T-helper 22 cell (primary cell): ENCODE measurements at places on chromosomes 12 and 14.

- no peak for DNase-seq
Observed at GRCh38 chr14:75182821-75183220, 6.4 kb upstream of the TMED10 start.

DNA sequence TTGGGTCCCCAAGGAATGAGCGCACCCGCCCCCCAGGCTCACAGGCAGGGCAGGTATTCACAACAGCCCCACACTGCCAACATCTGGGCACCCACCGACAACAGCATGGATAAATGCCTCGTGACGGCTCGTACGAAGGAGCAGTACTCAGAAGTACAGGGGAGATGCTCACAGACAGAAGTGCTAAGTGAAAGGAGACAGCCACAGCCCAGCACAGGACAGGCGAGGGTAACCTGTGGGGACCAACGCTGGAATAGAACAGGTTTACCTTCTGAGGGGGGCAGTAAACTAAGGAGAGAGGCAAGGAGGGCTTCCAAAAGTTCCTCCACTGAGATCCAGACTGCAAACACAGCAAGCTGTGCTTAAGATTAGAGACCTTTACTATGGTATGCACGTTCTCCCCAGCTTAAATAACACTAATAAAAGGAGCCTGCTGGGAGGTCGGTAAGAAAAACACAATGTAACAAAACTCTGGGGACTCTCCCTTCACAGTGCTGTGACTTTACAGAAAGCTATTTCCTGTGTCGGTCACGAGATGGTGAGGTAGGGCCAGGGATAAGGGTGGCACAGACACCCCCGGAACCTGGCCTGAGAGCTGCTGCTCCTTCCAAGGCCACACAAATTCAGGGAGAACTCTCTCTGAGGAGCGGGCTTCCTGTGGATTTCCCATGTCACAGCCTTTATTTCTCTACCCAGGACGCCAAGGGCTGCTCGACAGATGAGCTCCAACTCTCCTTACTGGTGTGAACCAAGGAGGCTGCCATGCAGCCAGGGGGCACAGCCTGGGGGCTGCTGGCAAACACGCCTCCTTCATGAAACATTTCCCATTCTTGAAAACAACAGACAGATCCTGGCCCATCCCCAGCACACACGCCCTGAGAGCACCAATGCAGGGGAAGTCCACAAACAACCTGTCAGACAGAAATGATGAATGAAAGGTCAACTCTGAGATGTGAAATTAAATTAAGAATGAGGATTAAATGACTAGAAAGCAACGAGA, 26.3 kb downstream of the SLC15A4 start:
- no peak for DNase-seq

DNA sequence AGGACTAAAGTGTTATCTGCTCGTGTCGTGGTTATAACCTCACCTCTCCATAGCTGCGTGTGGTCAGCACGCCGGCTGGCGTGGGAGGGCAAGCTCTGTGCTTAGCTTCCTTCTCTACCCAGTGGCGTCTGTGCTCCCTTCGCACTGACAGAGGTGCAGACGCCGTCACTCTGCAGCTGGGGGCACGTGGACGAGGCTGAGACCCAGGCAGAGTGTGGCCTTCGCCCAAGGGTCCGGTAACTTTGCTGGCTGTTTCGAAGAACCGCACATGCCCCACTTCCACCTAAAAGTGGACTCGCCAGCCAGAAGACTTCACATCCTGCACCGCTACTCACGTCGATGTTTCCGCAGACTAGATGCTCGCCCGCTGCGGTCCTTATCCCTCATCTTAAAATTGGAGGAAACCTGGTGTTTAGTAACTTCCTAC, 35.9 kb upstream of the DYNC1H1 start:
- DNase-seq = no peak

DNA sequence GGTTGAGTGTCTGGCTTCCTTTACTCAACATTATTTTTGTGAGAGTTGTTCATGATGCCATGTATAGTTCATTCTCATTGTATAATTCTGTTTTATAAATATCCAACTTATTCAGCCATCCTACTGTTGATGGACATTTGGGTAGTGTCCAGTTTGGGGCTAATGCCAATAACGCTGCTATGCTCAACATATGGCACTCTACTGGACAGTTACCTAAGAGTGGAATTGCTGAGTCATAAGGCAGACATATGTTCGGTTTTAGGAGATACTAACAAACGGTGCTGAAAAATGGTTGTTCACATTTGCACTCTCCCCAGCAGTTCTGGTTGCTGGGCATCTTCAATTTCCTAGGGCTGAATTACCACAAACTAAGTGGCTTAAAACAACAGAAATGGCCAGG, 28.7 kb upstream of the P2RX4 start:
- DNase-seq = no peak

GRCh38 chr12:3034067-3034750, 43.0 kb upstream of the TSPAN9 start:
- DNase-seq = no peak

GRCh38 chr12:116125956-116126566, 151.4 kb downstream of the MED13L start:
- no peak for DNase-seq

DNA sequence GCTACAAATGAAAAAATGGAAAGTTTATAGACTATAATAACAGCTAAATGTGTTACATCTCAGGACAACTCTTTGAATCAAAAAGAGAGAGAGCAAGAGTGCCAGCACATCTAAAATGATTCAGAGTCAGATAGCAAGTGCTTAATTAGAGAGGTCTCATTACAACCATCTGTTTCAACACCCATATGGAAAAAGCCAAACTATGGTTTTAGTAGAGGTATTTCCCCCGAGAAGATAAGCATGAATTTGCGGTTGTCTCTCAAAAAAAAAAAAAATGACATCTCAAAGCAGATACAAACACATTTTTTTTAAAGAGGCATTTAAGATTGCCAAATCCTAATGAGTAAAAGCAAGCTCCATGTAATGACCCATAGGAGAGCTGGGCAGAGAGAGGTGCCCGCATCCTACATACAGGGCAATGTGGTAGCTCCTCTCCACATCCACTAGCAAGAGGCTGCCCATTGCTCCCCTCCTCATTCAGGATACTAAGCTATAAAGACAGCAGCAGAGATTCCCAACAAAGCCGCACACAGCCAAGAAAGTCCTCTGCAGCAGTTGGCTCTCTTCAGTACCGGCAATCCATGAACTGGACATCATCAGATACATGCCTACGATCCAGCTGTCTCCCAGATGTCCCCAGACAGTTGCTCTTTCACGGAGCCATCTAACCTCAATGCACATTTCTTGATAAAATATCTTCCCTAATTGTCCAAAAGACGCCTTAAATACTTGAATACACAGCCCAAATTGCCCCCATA, 100.4 kb downstream of the EFCAB11 start:
- no peak for DNase-seq

DNA sequence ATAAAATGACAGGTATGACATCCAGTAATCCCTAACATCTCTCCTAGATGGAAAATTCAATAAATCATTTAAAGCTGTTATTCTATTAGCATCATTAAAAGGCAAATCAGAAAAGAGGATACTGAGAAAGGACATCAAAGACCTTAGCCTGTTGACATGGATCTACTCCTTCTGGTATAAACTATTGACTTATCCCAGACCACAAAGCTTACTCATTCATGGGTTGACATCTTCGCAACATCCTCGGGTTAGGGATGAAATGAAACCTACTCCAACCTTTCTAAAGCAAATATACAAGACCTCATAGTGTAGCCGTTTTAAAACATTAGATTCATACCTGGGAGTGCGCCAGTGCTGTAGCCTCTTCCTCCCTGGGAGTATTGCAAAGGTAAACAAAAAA, 191.5 kb upstream of the BTG1 start:
- no peak for DNase-seq

DNA sequence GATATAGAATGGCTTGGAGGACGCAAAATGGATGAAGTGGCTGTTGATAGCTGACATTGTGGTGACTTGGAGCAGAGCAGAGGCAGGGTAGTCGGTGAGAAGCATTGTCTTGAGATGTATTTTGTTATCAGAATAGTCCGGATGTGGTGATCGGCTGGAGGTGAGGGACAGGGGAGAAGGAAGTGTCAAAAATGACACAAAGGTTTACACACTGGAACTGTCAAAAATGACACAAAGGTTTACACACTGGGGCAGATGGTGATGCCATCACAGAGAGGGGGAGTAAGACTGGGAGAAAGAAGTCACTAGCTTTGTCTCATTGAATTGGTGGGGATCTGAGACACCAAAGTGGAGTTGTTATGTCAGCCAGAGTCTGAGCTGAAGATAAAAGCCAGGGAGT, 30.1 kb downstream of the CDKL1 start:
- DNase-seq = no peak

GRCh38 chr12:85017618-85018017, 18.5 kb downstream of the TSPAN19 start:
- no peak for DNase-seq

DNA sequence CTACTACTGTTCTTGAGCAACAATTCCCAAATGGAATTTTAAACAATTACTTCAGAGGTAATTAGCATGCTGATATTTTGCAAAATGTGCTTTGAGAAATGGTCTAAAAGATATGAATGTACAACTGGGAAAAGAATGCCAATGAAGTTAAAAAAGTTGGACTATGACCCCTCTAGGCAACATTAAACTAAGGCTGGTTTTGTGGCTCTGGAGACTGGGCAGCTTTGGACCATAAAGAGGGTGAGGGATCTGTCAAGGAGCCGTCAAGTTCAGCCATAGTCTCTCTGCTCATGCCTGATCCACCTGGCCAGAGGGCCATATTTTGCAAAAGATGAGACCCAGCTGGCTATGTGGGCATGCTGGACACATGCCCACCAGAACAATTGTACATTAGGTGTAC, 38.8 kb downstream of the CMAS start:
- DNase-seq = no peak

- DNase-seq = no peak
Observed at GRCh38 chr14:43595096-43595772, 911.8 kb downstream of the FSCB start.

- no peak for DNase-seq
Observed at GRCh38 chr12:116159593-116160200, 117.8 kb downstream of the MED13L start.

DNA sequence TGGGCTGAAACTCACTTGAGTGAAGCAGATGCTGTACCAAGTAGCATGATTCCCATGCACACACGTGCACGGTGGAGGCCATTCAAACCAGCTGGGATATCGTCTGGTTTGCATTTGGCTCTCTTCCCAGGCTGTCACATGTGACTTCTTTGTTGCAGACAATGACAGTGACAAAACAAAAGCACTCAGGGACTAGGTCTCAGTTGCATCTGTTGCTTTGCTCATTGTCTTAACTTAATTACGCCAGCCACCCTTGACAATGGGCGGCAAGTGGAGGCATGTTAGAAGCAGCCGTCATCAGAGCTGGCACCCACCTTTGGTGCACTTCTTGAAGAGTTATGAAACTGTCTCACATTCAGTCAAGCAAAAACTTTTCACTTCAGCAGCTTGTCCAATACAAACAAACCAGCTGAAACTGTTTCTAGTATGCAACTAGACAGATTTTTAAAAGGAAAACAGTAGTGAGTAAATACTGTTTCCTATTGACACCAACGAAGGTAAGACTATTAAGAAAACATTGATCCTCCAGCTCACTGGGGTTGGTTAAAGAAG, 74.3 kb downstream of the IGF1 start:
- DNase-seq = no peak

DNA sequence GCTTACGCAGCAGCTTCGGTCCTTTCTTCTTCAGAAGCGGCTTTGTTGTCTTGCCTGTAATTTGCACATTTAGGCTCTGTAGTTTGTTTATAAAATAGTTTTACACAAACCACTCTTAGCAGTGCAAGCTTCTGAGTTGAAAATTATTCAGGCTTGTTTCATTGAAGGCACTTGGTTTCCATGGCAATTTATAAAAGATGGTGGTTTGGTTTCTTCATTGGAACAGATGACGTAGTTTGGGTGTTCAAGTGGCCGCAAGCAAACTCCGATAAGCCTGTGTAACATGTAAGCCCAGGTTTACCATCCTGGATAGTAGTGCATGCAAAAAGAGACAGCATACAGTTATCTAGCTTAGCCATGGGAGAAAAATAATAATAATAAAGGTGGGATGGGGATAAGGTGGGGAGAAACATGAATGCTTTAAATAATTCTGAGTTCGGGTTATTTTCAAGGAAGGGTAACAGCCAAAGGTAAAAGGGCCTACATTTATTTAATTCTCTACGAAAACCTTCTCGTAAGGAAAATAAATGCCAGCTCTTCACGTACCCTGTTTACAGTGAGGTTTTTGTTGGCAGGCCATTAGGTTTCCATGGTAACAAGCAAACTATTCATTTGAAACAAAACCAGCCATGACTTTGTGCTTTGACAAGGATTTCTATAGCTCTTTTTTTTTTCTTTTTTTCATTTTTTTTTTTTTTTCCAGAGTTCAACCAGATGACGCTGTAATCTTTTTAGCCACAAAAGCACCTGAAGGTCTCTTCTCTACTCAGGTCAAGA, 189.6 kb upstream of the RPL10L start:
- no peak for DNase-seq

DNA sequence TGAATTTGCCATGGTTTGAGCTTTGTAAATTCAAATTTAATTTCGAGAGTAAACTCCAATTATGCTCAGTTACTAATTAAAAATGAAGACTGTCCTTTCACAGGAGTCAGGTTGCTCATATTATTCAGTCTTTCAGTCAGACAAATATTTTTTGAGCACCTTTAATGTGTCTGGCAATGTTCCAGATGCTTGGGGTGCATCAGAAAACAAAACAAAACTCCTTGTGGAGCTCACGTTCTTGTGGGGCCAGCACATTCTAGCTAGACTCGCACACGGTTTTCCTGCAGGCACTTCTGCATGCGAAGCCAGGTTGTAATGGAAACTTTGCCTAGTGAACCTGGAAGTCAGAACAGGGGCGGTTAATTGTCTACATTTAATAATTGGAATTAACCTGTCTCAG, 64.0 kb upstream of the ATF1 start:
- DNase-seq = no peak

DNA sequence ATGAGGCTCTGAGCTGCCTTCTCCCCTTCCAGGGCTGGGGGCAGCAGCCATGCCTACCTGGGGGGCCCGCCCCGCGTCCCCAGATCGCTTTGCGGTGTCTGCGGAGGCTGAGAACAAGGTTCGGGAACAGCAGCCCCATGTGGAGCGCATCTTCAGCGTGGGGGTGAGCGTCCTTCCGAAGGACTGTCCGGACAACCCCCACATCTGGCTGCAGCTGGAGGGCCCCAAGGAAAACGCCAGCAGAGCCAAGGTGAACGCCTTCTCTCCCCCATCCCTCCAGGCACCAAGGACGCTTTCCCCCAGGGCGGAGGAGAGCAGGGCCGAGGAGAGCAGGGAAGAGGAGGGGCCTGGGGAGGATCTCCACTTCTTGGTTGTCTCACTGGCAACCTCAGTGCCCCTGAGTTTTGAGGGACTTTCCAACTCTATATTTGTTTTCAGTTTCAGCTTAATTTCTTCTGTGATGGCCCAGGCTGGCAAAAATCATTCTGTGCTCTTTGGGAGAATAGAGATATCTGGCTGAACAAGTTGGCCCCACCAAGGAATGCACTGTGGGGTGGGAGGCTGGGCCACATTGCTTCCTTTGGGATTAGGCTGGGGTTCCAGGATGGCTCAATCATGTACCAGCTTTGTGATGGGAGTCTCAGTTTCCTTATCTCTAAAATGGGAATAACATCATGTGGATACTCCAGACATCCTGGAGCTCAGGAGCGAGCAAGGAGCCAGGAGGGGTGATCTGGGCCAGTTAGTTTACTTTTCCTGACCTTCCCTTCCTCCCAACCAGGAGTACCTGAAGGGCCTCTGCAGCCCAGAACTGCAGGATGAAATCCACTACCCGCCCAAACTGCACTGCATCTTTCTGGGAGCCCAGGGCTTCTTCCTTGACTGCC, 1.2 kb downstream of the KHNYN start:
- peak; percentile 38 for DNase-seq
